ENCODE measurements at places on chromosomes 3 and 15.

DNA sequence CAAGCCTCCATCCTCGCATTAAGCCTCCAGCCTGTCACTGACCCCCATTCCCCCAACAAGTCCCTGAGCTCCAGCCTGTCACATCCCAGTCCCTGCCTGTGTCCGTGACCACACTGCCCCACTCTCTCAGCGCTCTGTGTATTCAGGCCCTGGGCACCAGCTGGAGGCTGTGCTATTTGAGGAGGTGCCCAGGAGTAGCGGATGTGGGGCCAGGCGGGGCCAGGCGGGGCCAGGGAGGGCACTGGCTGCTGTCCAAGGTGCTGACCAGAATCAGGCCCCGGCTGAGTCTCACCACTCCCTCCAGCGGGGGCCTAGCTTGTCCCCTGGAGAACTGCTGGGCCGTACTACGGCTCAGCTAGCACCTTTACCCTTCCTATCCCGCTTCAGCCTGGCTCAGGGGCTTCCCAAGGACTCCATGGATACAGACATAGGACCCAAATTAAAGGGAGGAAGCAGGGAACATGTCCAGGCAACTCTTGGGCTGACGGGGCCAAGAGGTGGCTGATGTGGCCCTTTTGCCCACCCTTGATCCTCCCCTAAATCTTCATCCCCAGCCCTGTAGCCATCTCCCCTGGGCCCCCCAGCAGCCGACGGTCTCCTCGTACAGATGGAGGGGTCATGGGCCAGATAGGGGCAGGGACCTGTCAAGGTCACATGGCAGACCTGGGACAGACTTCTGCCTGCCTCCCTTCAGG, 1.1 kb downstream of the HHATL start:
- DNase-seq: peak; percentile 77

DNA sequence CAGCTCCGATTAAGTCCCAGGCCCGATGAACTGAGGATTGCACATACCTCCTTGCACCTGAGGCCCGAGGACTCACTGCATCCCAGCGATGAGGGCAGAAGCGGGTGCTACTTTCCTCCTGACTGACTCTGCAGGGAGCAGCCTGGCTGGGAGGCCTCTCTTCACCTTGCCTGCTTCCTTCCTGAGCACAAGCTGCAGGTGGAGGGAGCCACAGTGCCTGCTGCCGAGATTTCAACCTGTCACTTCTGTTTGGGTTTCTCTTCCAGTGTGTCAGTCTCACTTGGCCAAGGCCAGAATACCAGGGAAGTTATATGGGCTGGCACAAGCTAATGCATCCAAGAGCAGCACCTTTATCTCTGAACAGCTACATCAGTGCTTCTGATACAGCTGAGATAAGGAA, 185.4 kb downstream of the NTRK3 start:
- no peak for DNase-seq

DNA sequence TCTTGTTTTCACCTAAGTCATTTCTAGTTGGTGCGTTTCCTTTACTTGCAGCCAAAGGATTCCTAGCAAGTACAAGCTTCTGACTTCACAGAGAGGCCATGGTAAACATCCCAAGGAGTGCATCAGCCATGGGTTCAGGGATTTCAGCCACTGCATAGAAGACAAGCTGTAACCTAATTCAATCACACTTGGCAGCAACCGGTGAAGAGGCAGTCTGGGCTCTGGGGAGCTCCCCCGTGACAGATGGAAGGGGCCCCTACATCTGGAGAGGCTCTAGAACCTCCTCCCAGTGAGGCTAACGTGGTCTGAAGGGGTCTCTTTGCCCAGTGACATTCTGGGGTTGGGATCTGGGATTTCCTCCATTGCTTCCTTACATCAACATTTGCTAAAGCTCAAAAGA, 8.4 kb upstream of the SNRPA1 start:
- no peak for DNase-seq

DNA sequence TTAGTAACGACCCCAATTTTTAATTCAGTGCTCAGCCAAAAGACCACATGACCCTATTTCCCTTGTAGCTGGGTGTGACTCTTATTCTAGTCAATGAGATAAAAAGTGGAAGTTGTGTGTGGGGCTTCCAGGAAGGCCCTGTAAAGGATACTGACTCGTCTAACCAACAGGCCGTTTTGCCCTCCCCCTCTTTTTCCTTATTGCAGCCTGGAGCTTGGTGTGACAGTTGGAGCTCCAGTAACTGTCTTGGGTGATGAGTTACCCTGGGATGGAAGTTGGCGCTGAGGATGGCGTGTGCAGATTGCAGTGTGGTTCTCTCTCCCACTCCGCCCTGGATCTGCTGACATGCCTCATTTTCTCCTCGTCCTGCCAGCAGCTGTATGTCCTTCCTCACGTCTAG, 209.3 kb upstream of the PROK2 start:
- no peak for DNase-seq

DNA sequence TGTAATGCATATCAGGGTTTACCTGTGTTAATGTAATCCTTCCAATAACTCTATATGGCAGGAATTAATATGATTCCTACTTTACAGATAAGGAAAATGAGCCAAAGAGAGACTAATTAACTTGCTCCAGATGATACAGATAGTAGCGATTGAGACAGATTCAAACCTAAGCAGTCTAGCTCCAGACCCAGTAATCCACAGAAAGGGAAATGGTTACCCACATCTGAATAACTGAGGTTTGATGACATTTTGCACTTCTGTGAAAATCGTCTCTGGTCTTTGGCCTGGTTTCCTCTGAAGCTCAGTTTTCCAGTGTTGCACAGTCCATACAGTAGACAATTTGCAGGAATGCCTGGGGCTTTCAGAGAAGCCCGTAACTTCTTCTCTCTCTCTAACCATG, 177.1 kb upstream of the UMPS start:
- no peak for DNase-seq

- no peak for DNase-seq
Measured at GRCh38 chr3:98612996-98613517, 19.6 kb upstream of the CPOX start.

DNA sequence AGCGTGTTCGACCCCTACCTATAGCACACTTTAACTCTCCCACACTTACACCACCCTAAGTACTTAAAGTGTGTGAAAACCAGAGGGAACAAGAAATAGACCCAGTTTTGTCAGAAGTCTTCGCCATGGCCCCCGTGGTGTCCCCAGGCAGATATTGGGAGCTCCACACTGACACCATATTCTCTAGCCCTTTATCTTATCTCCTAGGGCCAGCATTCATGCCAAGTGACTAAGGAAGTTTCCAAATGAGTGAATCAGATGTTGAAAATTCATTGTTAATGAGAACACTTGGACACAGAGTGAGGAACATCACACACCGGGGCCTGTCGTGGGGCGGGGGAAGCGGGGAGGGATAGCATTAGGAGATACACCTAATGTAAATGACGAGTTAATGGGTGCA, 31.8 kb downstream of the P3H2 start:
- DNase-seq: no peak
